ENCODE measurements at places on chromosomes 4 and X. TPM values are rescaled to one million over a fixed set of nuclear protein-coding genes. Genes with fewer than 3 reads are reported as not detected.
A peak's percentile ranks its signal among the peaks of the same experiment; 100 is the strongest.

- no peaks in the 10 kb centered on the region for H3K36me3 ChIP-seq
- peaks cover 12% of the 10 kb centered on the region for H3K4me1 ChIP-seq
- DNase-seq, result no peak
Observed at GRCh38 chr4:109303140-109303496, 660 bp upstream of the COL25A1 start.

DNA sequence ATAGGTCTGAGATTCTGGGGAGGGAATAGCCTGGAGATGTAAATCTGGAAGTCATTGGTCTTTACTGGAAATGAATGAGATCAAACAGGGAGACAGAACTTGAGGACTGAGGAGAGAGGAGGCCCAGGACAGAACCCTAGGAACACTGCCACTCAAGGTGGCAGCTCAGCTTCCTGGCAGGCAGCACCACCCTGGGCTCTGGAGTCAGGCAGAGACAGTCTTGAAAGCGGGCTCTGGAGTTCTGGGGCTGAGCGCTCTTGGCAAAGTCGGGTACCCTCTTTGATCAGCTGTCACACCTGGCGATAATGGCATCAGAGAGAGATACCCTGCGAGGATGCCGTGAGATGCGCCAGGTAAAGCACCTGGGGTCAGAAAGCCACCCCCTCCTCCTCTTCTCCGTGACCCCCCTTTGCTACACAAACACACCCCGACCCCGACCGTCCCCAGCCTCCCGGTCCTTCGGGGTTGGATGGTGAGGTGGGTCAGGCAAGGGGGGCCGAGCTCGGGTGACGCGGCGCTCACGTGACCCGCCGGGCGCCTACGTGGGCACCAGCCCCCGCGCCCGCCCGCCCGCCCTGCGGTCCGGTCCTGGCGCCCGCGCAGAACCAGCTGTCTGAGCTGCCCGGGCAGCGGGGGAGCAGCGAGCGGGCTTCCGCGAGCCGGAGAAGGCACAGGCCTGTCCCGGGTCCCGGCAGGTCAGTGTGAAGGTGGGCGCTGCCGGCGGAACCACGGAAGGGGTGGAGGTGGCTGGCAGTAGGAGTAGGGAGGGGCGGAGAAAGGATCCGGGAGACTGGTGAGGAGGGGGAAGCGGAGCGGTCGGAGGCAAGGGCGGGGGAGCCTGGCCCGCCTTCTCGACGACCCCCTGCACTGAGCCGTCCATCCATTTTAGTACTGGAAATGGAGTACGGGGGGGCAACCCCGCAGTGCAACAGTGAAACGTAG lies at the start of gene TCEAL3:
TCEAL3 (plus strand) TSS at position 600 of the 942 bp plus-strand sequence. CDS start 1,102 bp downstream, outside the sequence.
- H3K27me3 ChIP-seq, result peaks cover 12% of the 10 kb centered on the region
- H3K27ac ChIP-seq, result peak within 1 kb of the TSS; percentile 28
- peaks cover 7% of the 10 kb centered on the region for H3K4me1 ChIP-seq
- H3K4me3 ChIP-seq, result peak within 1 kb of the TSS; percentile 73

GRCh38 chr4:72569719-72570235 lies 756 bp upstream of the ADAMTS3 start:
- no peak for DNase-seq
- no peak overlapping the region for H3K27ac ChIP-seq
- no peaks in the 10 kb centered on the region for H3K36me3 ChIP-seq
- H3K27me3 ChIP-seq, result peaks cover 44% of the 10 kb centered on the region

CT45A1 gene
- total RNA-seq, result not detected

DNA sequence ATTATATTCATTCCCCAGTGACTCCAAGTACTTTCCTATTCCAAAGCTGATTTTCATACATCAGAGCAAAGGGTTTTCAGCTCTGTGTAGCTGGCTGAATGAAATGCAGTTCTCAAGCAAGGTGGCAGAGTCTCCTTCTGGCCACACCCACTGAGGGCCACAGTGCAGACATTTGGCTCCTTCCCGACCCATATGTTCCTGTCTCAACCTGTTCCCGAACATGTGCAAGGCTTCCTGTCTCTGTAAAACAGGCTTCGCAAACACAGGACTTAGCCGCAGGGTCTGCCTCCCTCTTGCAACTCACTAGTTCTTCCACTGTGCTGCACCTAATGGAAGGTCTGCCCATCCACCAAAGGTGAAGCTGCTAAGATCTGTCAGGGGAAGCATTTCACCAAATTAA lies 249.2 kb downstream of the MID1IP1 start:
- no peak overlapping the region for H3K4me3 ChIP-seq
- H3K27me3 ChIP-seq, result no peaks in the 10 kb centered on the region
- DNase-seq, result no peak

- no peaks in the 10 kb centered on the region for H3K4me1 ChIP-seq
- no peak overlapping the region for H3K4me3 ChIP-seq
- H3K27me3 ChIP-seq, result peaks cover 4% of the 10 kb centered on the region
- H3K36me3 ChIP-seq, result no peaks in the 10 kb centered on the region
- no peak overlapping the region for H3K27ac ChIP-seq
- DNase-seq, result no peak
Observed at GRCh38 chr4:20643631-20644030, 56.6 kb upstream of the PACRGL start.

- no peaks in the 10 kb centered on the region for H3K27me3 ChIP-seq
- H3K4me3 ChIP-seq, result no peak overlapping the region
- no peak for DNase-seq
- peaks cover 87% of the 10 kb centered on the region for H3K4me1 ChIP-seq
Observed at GRCh38 chr4:152103181-152103901, 342.5 kb upstream of the GATB start.

- no peaks in the 10 kb centered on the region for H3K4me1 ChIP-seq
- no peaks in the 10 kb centered on the region for H3K36me3 ChIP-seq
- H3K4me3 ChIP-seq, result no peak overlapping the region
- H3K27ac ChIP-seq, result no peak overlapping the region
- DNase-seq, result no peak
Observed at GRCh38 chr4:173547889-173548288, 17.9 kb upstream of the HAND2 start.

PPP4R3C gene
- not detected for total RNA-seq

UNC5C gene
- total RNA-seq, result not detected

- no peak overlapping the region for H3K4me3 ChIP-seq
- no peaks in the 10 kb centered on the region for H3K36me3 ChIP-seq
- H3K27ac ChIP-seq, result no peak overlapping the region
- no peak for DNase-seq
- H3K4me1 ChIP-seq, result no peaks in the 10 kb centered on the region
- peaks cover 14% of the 10 kb centered on the region for H3K27me3 ChIP-seq
Observed at GRCh38 chr4:5014007-5014682, 5.1 kb downstream of the CYTL1 start.

DNA sequence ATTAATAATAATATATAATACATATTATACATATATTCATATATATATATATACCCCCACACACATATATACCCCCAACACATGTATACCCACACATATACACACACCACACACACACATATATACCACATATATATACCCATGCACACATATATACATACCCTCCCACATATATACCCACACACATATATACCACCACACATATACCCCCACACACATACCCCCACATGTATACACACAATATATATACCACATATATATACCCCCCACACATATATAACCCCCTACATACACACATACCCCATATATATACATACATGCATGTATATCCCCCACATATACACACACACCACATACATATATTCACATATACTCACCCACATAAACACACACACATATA lies 52.0 kb downstream of the NSG1 start:
- peaks cover 8% of the 10 kb centered on the region for H3K36me3 ChIP-seq
- H3K4me3 ChIP-seq, result no peak overlapping the region
- H3K27ac ChIP-seq, result no peak overlapping the region
- H3K4me1 ChIP-seq, result no peaks in the 10 kb centered on the region
- no peak for DNase-seq
- H3K27me3 ChIP-seq, result no peaks in the 10 kb centered on the region

DNA sequence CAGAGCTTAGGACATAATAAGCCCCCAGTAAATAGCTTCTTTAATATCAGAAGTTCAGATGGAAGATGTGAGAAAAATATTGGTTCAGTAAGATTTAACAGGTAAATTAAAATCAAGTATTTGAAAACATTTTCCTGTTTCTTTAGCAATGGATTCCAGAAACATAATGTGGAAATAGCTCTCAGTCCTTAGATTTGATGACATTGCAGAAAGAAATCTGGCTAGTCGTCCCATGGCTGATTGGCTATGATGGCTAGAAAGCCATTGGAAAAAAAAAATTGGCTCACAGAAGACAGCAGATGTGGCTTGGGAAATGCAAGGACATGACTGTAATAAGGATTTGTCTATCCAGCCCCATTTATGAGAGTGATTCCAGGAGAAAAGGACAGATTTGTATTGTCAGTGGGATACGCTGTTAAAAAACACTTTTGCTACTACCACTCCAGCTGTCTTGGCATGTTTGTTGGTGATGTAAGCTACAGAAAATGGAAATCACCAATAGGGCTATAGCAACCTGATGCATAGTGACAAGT lies 78.3 kb downstream of the AR start:
- no peaks in the 10 kb centered on the region for H3K4me1 ChIP-seq
- no peak for DNase-seq
- no peaks in the 10 kb centered on the region for H3K27me3 ChIP-seq

DNA sequence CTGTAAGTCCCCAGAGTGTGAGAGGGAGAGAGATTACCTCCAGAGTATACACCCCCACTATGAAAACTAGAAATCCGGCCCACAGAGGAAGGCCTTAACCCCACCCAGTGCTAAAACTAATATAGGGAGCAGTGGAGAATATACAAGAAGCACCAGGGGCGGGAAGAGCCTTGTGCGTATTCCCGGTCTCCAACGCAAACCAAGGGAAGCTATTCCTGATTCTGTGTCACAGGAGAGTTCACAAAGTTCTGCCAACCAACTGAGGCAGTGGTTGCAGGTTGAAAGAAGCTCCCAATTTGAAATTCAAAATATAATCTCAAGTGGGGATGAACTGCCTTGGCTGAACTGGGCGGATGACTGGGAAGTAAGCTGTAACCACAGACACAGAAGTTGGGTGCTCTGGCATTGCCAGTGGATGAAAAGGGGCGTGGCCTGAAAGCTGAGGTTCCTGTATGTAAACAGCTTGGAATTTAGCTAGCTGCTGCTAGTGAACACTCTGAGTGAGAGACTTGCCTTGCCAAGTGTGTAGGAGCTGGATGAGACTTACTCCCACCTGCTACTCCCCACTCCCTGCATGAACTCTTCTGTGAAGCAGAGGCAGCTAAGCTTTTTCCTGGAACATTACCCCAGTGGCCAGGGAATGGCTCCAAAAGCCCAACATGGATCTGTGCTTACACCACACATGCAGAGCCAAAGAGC lies 32.7 kb downstream of the ELF2 start:
- no peaks in the 10 kb centered on the region for H3K27me3 ChIP-seq
- no peak for DNase-seq
- no peak overlapping the region for H3K27ac ChIP-seq
- no peak overlapping the region for H3K4me3 ChIP-seq
- peaks cover 23% of the 10 kb centered on the region for H3K4me1 ChIP-seq
- H3K36me3 ChIP-seq, result peaks cover 15% of the 10 kb centered on the region

- H3K36me3 ChIP-seq, result no peaks in the 10 kb centered on the region
- no peak overlapping the region for H3K27ac ChIP-seq
- no peak overlapping the region for H3K4me3 ChIP-seq
- no peak for DNase-seq
- H3K27me3 ChIP-seq, result no peaks in the 10 kb centered on the region
Observed at GRCh38 chrX:40755291-40756249, 20.2 kb upstream of the MED14 start.

DNA sequence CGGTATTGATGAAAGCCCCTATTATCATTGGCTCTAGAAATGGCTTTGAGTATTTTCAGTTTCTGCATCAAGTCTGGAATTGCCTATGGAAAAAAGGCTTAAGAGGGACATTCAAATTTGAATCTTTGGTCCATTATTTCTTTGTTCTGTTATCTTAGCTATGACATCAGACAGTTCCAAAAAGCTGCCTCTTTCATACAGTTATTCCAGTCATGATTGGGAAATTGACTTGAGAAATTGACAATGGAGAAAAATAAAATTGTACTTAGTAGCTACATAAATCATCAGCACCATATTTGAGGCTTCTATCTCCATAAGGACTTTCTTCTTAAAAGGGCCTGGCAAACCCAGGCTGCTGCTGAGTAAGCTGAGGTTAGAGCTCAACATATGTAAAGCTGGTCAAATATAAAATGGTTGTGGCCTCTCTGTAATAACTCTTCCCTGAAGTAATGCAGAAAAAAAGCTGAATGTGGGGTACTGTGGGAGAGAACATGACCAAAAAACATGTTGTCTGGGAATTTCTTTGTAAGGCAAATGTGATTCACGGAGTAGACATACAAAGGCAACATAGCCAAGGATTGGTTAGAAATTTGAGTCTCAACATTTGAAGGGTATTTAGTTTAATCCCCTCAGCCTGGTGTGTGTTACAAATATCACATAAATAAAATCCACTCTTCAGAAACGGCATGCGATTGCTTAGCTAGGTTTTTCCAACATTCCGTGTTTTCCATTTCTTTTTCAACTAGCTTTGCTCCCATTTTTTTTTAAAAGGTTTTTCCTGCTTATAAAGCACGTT lies 100.9 kb downstream of the LNX1 start:
- H3K27me3 ChIP-seq, result peaks cover 28% of the 10 kb centered on the region
- no peak overlapping the region for H3K4me3 ChIP-seq
- no peak overlapping the region for H3K27ac ChIP-seq
- H3K36me3 ChIP-seq, result no peaks in the 10 kb centered on the region

DNA sequence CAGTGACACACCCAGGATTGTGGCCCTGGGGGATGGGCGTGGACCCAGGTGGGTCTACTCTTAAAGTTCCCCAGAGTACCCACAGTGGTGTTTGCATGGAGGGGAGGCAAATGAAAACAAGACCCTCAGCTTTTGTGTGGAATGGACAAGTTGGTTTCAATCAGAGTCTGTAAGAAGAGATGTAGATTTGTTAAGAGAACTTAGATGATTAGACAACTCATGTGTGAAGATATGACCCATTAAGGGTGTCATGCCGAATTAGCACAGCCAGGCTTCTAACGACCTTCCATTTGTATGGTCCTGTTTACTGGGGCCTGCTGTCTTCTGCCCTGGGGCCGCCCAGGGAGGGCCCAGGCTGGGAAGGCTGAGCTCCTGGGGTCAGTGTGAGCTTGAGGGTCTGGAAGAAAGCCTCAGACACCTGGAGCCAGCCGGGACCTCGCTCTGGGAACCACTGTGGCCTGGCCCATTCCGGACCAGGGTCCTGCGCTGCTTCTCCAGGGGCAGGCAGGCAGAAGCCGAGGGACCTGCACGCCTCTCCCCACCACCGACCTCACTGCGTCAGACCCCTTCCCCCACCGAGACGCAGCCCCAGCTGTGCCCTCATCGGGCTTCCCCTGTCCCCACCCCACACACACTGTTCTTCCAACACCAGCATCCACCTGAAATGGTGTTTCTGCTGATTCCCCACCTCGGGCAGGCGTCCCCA lies 20.4 kb downstream of the UVSSA start:
- H3K36me3 ChIP-seq, result no peaks in the 10 kb centered on the region
